ENCODE measurements at places on chromosomes 6 and 20.

- DNase-seq, result no peak
Observed at GRCh38 chr20:46897328-46897880, 2.8 kb downstream of the EYA2 start.

DNA sequence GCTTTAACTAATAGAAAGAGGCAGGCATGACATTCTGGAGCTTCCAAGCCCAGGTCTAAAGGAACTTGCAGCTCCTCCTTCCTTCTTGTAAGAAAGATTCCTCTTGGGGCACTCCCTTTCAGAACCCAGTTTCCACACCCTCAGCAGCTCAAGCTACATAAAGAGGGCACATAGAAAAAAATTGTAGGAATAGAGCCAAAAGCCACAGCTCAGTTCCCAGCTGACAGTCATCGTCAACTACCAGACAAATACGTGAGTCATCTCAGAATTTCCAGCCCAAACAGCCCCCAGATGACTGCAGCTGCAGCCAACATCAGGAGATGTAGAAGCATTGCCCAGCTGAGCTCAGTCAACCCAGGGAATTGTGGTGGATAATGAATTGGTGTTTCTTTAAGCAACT is 349.8 kb upstream of the ARID1B start:
- no peak for DNase-seq

- DNase-seq, result no peak
Observed at GRCh38 chr20:59063358-59064213, 21.0 kb upstream of the PRELID3B start.

GRCh38 chr6:79628466-79629288 is 2.5 kb upstream of the SH3BGRL2 start:
- DNase-seq, result no peak

DNA sequence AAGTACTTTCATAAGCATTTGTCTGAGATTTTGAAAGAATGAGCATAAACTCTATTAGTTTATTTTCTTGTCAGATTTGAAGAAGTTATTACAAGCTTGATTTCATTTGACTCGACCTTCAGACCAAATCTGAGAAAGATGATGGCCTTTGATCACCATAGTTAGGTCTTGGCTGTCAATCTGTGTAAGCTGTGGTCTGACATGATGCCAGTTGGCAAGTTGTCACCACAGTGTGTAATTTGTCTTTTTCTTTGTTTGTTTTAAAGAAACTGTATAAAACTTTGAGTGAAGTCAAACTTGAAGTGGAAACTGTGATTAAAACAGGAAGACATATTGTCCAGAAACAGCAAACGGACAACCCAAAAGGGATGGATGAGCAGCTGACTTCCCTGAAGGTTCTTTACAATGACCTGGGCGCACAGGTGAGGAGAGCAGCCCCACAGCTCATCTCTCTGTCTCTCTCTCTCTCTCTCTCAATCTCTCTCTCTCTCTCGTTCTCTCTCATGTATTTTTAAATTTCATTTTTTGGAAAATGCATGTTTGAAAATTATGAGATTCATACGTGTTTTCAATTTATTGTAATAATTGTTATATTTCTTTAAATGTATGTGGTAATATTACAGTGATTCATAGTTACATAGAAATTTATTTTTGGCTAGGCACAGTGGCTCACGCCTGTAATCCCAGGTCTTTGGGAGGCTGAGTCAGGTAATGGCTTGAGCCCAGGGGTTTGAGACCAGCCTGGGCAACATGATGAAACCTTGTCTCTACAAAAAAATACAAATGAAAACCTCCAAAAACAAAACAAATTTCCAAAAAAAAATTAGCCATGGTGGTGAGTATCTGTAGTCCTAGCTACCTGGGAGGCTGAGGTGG is 208.1 kb downstream of the UTRN start:
- DNase-seq, result no peak

DNA sequence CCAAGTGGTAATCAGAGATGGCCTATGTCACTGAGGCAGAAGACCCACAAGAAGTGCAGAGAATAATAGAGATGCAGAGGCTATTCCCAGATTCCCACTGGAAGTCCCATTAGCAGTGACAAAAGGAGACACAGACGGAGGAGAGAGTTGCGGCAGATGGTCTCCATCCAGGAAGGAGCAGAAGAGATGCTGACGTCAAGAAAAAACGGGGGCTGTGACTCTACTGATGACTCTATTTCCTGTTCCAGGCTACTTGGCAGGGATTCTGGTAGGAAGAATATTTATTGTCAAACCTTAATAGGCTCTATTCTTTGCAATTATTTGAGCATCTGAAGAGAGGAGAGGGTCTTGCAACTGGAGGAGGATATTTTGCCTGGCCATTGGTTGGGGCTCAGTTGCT is 246.0 kb upstream of the ECI2 start:
- no peak for DNase-seq

- DNase-seq, result no peak
Observed at GRCh38 chr6:159577564-159577963, 115.5 kb downstream of the SOD2 start.

- DNase-seq, result no peak
Observed at GRCh38 chr6:27495386-27496135, 22.7 kb upstream of the ZNF184 start.

GRCh38 chr20:35344354-35344837 is 52.2 kb upstream of the FAM83C start:
- DNase-seq, result no peak

DNA sequence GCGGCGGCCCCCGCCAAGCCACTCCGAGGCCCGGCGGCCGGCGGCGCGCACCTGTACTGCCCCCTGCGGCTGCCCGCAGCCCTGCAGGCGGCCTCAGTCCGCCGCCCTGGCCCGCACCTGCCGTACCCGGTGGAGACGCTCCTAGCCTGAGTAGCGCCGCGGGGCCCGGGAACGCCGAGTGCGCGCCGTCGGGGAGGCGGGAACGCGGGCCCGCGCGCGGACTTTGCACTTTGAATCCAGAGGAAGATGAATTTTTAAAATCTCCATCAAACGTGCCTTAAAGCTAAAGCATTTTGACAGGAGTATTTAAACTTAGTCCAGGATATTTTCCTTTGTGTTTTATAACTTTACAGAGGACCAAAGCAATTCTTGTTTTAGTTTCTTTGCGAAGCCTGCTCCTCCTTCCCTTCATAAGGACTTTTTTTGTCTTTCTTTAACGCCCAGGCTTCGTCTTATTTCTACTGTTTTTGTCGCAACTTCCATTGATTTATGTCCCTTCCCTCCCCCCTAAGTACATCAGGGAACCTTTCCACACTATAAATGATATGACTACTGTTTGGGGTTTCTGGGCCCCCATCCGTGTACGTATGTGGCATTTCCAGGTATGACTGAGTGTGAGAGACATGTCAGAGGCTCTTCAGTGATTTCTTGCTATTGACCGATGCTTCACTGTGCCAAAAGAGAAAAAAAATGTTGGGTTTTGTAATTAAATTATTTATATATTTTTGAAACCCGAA is 2.0 kb downstream of the FOXQ1 start:
- no peak for DNase-seq

GRCh38 chr6:17267566-17267965 is 13.6 kb upstream of the RBM24 start:
- no peak for DNase-seq

DNA sequence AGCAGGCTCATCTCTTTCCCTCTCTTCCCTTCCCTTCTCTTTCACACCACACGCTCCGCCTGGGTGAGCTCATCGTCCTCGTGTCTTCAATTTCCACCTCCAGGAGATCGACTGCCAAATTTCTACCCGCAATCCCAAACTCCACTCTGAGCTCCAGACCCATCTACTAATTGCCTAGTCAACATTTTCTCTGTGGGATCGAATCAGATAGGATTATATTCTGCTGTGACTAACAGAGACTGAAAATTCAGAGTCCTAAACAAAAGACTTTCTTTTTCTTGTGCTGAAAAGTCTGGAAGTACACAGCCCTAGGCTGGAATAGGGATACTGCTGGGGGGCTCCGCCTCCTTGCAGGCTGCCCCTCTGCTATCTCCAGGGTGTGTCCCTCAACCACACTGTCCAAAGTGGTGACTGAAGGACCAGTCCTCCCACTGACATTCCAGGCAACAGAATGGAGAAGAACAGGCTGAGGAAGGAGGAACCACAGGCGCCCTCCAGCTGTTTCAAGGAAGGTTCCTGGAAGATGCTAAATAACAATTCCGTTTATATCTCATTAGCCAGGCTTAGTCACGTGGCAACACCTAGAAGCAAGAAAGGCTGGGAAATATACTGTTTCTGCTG is 5.0 kb upstream of the HSPA12B start:
- no peak for DNase-seq

DNA sequence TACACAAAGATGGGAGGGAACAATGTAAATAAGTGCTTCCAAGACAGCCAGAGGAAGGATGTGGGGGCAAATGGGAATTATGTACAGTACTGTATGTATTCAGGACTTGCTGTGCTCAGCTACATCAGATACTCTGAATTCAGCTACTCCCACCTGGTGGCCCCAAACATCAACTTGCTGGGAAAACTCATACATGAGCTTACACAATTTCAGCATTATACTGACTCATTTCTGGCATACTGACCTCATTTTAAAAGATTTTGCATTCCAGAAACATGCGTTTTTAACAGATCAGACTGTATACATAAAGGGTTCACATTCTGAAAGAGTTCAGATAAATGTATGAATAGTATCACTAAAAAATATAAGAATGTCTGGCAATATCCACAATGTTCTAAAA is 59.7 kb downstream of the GPX5 start:
- DNase-seq, result no peak

GRCh38 chr6:66103954-66104353 is 396.9 kb upstream of the EYS start:
- no peak for DNase-seq

- DNase-seq, result no peak
Observed at GRCh38 chr20:49704932-49705336, 8.7 kb downstream of the B4GALT5 start.

DNA sequence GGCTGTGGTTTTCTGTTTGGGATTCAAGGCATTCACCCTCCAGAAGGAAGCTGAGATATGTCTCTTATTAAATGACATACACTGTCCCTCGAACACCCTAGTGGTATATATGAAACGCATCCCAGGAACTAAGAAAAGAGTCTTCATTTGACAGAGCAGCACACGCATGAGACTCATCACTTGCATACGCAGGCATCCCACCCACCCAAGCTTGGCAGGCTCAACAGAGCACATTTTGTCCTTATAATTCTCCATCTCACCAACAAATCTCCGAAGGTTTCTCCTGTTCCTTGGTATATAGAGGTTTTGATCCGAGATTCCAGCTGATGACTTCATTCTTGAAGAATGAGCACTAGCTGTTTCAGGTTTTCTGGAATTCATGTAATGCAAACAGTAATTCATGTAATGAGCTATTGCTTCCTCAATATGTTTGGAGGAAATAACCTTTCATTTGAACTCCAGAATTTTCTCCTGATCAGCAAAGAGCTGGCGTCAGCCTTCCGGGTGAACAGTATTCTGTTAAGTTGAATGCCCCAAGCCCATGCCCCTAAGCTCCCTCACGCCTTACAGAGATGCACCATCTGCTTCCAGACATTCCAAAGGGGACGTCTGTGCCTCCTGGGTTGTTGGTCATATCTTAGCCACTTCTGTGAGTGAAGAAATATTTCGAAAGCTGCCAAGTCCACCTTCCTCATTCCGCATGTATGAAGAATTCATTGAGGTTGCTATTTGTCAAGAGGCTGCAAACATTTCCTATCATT is 66.0 kb upstream of the CDH4 start:
- DNase-seq, result no peak

DNA sequence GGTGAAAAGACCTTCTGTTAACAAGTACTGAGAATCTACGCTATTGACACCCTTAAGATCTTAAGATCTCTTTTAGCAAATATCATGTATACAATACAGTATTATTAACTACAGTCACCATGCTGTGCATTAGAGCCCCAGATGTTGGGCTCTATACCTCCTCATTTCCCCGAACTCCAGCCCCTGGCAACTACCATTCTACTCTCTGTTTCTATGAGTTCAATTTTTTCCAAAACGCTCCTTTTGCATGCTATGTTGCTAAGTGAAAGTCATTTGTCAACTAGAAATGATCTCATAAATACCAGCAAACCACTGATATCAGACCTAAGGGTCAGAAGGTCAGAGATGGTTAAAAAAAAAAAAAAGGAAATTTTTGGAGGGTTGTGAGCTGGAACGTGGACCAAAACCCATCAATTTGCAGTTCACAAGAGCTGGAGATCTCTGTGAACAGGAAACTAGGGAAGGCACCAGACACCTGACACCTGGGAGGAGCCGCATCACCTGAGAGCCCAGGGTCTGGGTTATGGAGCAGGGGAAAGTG is 122.0 kb upstream of the KCNK16 start:
- DNase-seq, result no peak

DNA sequence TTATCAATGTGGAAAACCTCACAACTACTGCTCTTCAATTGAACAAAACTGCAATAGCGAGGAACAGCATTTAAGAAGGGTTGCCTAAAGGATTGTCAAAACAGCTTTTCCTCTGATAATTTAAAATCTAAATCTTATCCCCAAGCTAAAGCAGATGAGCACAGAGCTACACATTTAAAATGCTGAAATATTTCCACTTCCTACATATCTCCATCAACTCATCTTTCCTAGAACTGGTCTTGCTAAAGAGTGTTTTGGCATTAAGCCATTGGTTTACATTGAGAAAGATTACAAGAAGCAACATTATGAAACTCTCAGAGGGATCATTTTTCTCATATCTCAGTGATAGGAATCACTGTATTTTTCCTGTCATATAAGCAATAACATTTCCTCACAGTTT is 3.6 kb downstream of the OR10C1 start:
- no peak for DNase-seq

GRCh38 chr6:19268117-19268516 is 569.1 kb upstream of the ID4 start:
- no peak for DNase-seq

DNA sequence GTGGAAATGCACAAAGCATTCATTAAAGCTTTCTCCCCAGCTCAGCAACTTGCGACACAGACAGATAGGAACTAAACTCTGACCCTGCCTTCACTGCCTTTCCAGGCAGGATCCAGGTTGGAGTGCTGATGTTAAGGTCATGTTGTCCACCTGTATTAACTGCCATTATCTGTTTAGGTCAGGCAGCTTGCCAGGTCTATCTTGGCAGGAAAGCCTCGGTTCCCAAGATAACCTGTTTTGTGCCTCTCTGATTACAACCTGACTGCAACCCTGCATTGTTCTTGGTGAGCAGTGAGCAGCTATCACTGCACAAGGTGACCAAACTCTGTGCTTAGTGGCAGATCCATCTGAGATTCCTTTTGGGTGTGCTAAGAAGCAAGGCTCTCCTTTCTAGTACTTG is 23.2 kb upstream of the ELOVL2 start:
- no peak for DNase-seq

Measured in GM18507 (cell line).